Forelimb muscle (tissue), 1 donor: ENCODE measurements at places on chromosomes 2 and 18.

- no peak for DNase-seq
These were observed 80.7 kb downstream of the ACSL3 start for GRCh38 chr2:222941510-222942032.

- no peak for DNase-seq
These were observed 248.8 kb upstream of the FN1 start for GRCh38 chr2:215684448-215685237.

GRCh38 chr18:67001052-67001451 lies 397.2 kb upstream of the CDH19 start:
- DNase-seq: no peak

DNA sequence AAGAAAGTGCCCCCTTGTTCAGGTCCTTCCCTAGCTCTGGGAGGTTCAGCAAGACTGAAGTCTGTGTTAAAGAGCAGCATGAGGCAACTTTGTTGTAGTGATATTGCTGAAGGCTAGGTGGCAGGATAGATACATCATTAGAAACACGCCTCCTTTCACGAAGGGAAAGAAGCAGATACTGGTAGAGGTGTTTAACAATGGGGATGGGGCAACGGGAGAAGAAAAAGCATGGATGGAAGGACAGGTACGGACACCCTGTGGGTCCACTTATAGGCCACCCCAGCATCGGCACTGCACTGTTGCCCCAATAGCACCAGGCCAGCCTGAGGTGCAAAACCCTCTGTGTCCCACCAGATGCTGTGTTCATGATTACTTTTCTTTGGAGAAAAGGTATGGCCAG lies 3.5 kb upstream of the IGFBP5 start:
- DNase-seq: no peak
